ENCODE measurements at places on chromosomes 1 and 21. TPM values are rescaled to one million over a fixed set of nuclear protein-coding genes. Genes with fewer than 3 reads are reported as not detected.

NFASC gene
- total RNA-seq, result 1.1 TPM

ETNK2 gene
- 17.6 TPM for total RNA-seq

CATSPERE gene
- 0.17 TPM for total RNA-seq

DYRK1A gene
- total RNA-seq, result 12.6 TPM

ZNF683 gene
- total RNA-seq, result not detected

KCNE2 gene
- total RNA-seq, result not detected

AMY1C gene
- total RNA-seq, result not detected

TEKT2 gene
- not detected for total RNA-seq

EPHA10 gene
- 1.3 TPM for total RNA-seq

CDK18 gene
- total RNA-seq, result 1.0 TPM

ANKRD35 gene
- 0.05 TPM for total RNA-seq

ACTA1 gene
- total RNA-seq, result 0.21 TPM

GJB3 gene
- total RNA-seq, result 14.5 TPM

MMP23B gene
- total RNA-seq, result 0.33 TPM

CYP4Z1 gene
- total RNA-seq, result not detected

FNBP1L gene
- total RNA-seq, result 26.4 TPM

IVL gene
- total RNA-seq, result not detected

CYP4X1 gene
- total RNA-seq, result not detected

SPRR1A gene
- not detected for total RNA-seq

ALX3 gene
- total RNA-seq, result not detected

OR2T33 gene
- total RNA-seq, result not detected

PNRC2 gene
- total RNA-seq, result 36.2 TPM

CR2 gene
- not detected for total RNA-seq

A3GALT2 gene
- total RNA-seq, result not detected

S100A1 gene
- total RNA-seq, result 1.0 TPM

FAM229A gene
- total RNA-seq, result 2.9 TPM

TMEM200B gene
- total RNA-seq, result 0.08 TPM

GBP4 gene
- total RNA-seq, result not detected

FOXD2 gene
- 0.66 TPM for total RNA-seq

RGS4 gene
- not detected for total RNA-seq

UBE2U gene
- not detected for total RNA-seq
